G401 (cell line): ENCODE measurements at places on chromosomes 2 and 18.
A peak's percentile ranks its signal among the peaks of the same experiment; 100 is the strongest.

DNA sequence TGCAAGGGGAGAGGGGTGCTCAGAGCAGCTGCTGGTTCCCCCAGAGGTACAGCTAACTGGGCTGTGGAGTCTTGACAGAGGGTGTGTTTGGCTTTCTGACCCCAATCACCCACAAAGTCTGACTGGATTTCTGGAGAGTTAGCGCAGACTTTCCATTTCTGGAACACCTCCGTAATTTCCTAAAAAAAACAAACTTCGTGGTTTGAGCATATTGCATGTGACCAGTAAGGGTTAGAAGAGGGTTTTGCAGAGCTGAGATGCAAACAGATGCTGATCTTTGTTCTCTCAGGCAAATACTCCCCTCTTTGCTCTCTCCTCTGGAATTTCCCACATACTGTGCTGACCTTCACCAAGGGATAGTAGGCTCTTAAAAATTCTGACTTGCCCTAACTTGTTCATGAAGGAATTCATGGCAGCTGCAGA is 44.5 kb upstream of the TMEM247 start:
- DNase-seq, result no peak

DNA sequence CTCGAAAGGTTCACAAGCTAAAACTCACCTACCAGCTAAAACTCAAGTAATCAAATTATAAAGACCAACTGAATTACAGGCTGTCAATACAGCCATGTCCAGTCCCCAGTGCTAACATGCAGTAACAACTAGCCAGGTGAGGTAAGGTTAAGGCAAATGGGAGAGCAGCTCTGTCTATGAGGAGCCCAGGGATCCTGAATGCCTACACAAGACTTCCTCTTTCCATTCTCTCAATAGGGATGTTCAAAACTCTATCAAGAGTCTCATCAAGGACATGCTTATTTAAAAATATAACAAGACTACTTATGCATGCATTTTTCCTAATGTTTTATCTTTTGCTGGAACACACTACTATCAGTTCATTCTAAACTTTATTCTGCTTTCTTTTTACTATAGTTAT is 20.4 kb downstream of the REV1 start:
- no peak for DNase-seq

- DNase-seq, result no peak
Observed at GRCh38 chr2:112459372-112459771, 22.6 kb upstream of the TTL start.

- no peak for DNase-seq
Observed at GRCh38 chr2:217793566-217794132, 209.1 kb downstream of the TNS1 start.

- no peak for DNase-seq
Observed at GRCh38 chr2:99081891-99082290, 59.6 kb upstream of the C2orf15 start.

GRCh38 chr2:190447766-190448165 is 39.6 kb downstream of the MFSD6 start:
- no peak for DNase-seq

DNA sequence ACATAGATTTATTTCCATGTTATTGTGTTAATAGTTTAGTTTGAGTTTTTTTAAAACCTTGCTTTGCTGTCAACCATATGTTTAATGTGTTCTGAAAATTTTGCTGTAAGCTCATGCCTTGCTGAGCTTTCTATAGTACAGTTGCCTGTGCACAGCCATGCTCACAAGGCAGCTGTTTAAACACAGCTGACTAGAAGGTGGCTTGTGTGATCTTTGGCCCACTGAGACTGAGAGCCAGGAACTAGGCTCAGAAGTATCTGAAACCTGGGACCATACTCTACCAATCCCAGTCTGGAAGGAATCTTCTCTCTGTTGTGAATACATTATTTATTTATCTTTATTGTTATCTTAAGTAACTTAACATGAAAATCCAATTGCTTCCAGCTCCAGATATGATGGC is 350.5 kb downstream of the KIAA1328 start:
- no peak for DNase-seq

DNA sequence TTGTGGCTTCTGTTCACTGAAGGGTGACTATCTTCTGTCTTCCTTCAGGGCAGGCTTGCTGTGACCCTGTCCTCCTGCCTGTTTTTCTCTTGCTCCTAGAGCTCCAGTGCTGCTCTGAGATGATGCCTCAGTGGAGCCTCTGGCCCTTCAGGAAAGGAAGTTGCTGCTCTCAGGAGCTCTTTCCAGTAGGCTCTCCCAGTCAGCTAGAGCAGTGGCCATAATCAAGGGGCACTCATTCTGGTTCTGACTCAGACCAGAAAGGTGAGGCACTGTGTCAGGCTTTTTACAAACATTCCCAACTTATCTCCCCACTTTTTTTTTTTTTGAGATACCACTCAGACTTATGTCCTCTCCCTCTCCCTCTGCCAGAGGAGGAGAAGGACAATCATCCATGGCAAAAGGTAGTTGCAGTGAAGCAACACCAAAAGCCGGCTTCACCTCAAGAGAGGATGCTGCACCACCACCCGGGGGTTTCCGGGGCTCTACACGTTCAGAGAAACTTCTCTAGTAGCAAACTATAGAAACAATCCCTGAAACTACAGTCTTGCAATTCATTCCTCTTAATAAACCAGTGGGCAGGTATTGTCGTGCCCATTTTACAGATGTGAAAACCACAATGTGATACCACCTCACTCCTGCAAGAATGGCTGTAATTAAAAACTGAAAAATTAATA is 115.4 kb downstream of the ACTR3 start:
- DNase-seq, result no peak

GRCh38 chr2:1979138-1979537 is 234.8 kb upstream of the PXDN start:
- DNase-seq, result no peak

DNA sequence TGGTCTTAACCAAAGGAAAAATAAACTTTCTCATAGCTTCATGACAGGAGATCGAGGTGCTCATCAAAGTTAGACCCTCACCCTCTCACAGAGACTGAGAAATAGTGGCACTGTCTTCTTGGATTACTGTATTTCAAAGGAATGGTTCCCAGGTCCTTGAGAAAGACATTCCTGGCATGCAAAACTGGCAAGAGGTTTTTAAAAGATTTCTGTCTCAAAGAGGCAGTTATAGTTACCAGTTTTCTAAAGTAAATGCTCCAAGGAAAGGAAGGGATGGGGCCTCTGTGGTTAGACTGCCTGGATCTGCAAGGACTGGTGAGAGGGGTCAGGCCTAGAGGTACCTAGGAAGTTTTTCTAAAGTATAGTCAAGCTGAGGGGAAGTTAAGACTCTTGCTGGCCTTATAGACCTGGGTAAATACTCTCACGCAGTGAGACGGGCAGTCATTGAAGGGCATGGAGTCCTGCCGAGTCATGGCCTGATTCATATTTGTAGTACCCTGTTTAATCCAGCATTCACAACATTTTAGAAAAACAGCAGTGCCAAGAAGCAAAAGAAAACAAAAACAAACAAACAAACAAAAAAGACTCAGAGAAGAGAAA is 226.1 kb downstream of the DOK6 start:
- no peak for DNase-seq

GRCh38 chr2:190843890-190844699 is 36.5 kb upstream of the GLS start:
- no peak for DNase-seq

- no peak for DNase-seq
Observed at GRCh38 chr2:52416340-52416739, 1351.3 kb upstream of the CHAC2 start.

- peak; percentile 54 for DNase-seq
Observed at GRCh38 chr2:232276084-232276732, 102.3 kb upstream of the ALPP start.

DNA sequence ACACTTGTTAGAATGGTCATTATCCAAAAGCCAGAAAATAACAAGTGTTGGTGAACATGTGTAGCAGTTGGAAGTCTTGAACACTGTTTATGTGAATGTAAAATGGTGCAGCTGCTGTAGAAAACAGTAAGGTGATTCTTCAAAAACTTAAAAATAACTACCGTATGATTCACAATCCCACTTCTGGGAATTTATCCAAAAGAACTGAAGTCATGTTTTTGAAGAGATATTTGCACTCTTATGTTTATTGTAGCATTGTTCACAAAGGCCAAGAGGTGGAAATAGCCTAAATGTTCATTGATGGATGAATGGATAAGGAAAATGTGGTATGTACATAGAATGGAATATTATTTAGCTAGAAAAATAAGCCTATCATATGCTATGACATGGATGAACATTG is 6.3 kb upstream of the SPP2 start:
- DNase-seq, result no peak

DNA sequence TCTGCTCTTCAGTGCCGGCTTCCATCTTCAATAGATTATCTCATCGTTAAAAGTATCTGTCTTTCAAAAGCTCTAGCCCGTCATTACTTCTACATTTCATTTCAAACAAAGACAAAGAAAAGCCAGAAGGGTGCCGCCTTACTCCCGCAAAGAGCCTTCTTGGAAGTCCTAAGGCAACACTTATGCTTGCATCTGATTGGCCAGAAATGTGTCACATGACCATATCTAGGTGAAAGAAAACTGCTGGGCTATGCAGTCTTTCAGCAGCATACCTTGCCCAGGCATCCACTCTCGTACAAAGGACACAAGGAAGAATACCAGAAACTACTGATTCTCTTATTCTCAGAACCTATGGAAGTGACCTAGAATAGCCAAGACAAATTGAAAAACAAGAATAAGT is 217.1 kb upstream of the SLC35G4 start:
- DNase-seq, result no peak
